Effector memory CD4-positive, alpha-beta T cell (primary cell): ENCODE measurements at places on chromosomes 3 and 15.

GRCh38 chr3:112982710-112983109 lies 7.8 kb upstream of the CD200R1 start:
- no peak overlapping the region for H3K4me3 ChIP-seq
- H3K4me1 ChIP-seq = peaks cover 18% of the 10 kb centered on the region
- no peak for DNase-seq
- no peaks in the 10 kb centered on the region for H3K36me3 ChIP-seq
- H3K27me3 ChIP-seq = no peaks in the 10 kb centered on the region

DNA sequence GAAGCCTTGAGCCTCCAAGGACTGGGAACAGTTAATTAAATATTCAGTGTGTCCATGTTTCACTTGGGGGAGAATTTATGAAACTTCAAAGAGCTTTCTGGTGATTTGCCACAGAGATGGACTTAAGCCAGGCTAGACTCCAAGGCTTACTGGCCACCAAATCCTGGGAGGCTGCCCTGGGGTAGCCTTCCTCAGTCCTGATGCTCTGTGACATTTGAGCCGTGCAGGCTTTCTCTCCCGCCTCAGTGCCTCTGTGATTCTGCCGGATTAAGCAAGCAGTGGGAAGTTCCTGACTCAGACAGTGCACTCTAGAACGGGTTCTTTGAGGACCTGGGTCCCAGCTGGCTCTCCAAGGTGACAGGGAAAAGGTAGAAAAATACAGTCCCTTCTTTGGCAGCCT lies 314.7 kb upstream of the ICE2 start:
- DNase-seq = no peak
- H3K27ac ChIP-seq = no peak overlapping the region
- H3K4me1 ChIP-seq = peaks cover 30% of the 10 kb centered on the region
- H3K27me3 ChIP-seq = no peaks in the 10 kb centered on the region

DNA sequence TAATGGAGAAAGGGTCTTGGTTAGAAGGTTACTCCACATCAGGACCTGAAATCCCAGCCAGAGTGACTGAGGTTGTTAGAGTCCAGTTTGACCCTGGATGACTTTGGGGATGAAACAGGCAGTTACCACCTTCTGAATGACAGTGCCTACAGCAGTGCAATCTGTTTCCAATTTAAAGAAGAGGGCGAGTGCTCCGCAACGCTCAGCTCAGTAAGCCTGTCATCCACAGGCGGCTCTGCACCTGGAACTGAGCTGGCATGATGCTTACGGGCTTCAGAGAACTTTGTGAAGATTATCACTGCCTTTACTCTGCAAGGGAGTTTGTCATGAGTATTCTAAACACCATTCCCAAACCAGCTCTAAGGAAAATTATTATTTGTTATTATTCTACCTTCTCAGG lies 127.7 kb upstream of the SLC24A5 start:
- no peak overlapping the region for H3K27ac ChIP-seq
- no peaks in the 10 kb centered on the region for H3K27me3 ChIP-seq
- H3K36me3 ChIP-seq = no peaks in the 10 kb centered on the region

DNA sequence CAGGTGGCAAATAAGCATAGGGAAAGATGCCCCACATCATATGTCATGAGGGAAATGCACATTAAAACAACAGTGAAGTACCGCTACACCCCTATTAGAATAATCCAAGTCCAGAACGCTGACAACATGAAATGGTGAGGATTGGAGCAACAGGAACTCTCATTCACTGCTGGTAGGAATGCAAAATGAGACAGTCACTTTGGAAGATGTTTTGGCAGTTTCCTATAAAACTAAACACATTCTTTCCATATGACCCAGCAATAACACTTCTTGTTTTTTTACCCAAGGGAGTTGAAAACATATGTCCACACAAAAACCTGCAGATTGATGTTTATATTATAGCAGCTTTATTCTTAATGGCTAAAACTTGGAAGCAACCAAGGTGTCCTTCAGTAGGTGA lies 116.4 kb upstream of the TOPAZ1 start:
- no peak for DNase-seq
- no peaks in the 10 kb centered on the region for H3K36me3 ChIP-seq
- H3K27ac ChIP-seq = no peak overlapping the region
- H3K4me1 ChIP-seq = no peaks in the 10 kb centered on the region

DNA sequence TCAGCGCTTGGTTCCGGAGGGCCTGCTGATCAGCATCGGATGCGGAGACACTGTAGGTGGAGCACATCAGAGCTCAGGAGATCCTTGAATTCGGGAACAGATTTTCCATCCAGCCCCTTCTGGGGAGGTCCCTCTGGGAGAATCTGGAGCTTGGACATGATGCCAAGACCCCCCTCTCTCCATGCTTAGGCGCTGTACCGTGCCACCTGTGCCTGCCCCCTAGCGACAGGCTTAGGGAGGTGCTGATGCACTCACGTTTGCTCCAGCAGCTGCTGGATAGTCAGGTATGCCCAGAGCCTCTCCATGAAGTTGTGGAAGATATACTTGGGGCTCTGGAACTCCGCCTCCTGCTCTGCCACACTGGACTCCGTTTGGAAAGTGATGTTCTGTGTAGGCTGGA lies 9.7 kb downstream of the ITIH4 start:
- no peaks in the 10 kb centered on the region for H3K36me3 ChIP-seq
- no peak for DNase-seq
- no peaks in the 10 kb centered on the region for H3K27me3 ChIP-seq
- no peaks in the 10 kb centered on the region for H3K4me1 ChIP-seq

DNA sequence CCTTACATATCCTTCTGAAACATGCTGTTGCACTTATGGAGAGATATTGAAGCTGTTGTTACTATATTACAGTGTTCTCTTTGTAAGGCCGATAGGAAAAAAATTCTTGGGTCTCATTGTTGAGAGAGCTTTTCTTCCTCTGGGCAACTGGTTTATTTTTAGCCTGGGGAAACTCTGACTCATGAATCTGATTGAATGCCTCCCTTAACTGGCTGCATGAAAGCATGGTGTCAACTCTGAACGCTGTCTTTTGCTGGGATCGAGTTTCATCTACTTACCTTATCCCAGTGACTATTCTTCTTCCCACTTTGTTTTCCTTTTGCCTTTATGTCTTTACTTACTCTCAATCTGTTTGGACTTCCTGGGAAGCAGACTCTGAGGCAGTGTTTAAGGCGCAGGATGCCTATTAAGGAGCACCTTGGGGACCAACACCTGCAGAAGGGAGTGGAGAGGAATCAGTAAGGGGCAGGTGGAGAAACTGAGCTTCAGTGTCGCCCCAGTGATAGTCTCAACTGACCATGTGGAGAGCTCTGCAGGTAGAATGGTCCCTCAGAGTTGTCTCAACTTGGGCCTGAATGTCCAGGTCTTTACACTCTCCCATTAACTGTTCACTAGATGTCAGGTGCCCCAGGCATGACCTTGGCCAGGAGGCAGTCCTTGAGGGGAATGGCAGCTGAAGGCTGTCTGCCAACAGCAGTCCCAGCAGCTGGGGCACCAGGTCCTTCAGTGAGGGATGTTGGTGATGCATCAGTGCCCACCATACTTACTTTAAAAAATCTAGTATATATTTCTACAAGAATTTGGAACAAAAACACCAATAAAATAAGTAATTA lies 88.9 kb upstream of the CCNL1 start:
- no peak overlapping the region for H3K27ac ChIP-seq
- H3K36me3 ChIP-seq = no peaks in the 10 kb centered on the region
- DNase-seq = no peak
- H3K4me3 ChIP-seq = no peak overlapping the region
- H3K27me3 ChIP-seq = no peaks in the 10 kb centered on the region

DNA sequence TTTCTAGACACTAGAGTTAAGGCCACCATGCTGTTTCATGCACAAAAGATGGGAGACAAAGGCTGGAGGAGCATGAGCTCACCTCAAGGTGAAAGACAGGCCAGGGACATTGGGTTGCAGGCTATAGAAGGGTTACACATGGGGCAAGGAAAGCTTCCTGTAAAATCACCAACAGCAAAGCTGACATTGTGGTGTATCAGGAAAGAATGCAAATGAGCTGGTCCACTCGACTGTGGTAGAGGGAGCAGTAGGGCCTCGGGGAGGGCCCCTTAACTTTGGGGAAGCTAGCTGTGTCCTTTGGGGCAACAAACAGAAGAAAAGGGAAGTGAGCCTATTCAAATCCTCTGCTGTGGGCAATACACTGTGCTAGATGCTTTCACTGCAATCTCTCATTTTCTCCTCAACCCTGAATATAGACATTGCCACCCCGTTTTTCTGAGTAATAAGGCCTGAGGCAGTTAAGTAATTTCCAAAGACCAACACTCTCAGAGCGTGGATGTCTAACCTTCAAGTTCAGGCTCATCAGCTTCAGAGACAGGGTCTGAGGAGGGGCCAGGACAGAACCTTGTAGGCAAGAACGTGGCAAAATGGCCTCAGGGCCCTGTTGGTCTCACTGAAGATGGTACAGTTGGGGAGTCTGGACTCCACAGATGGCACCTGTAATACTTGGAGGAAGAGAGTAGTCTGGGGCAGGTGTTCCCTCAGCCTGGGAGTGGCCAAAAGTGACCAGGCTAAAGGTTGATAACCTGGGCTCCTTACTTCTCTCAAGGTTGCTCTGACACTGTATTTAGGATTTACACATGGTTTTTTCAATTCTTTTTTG lies 24.1 kb downstream of the CX3CR1 start:
- H3K36me3 ChIP-seq = no peaks in the 10 kb centered on the region
- no peak for DNase-seq
- H3K4me1 ChIP-seq = peaks cover 2% of the 10 kb centered on the region
- no peak overlapping the region for H3K27ac ChIP-seq
- H3K27me3 ChIP-seq = no peaks in the 10 kb centered on the region

DNA sequence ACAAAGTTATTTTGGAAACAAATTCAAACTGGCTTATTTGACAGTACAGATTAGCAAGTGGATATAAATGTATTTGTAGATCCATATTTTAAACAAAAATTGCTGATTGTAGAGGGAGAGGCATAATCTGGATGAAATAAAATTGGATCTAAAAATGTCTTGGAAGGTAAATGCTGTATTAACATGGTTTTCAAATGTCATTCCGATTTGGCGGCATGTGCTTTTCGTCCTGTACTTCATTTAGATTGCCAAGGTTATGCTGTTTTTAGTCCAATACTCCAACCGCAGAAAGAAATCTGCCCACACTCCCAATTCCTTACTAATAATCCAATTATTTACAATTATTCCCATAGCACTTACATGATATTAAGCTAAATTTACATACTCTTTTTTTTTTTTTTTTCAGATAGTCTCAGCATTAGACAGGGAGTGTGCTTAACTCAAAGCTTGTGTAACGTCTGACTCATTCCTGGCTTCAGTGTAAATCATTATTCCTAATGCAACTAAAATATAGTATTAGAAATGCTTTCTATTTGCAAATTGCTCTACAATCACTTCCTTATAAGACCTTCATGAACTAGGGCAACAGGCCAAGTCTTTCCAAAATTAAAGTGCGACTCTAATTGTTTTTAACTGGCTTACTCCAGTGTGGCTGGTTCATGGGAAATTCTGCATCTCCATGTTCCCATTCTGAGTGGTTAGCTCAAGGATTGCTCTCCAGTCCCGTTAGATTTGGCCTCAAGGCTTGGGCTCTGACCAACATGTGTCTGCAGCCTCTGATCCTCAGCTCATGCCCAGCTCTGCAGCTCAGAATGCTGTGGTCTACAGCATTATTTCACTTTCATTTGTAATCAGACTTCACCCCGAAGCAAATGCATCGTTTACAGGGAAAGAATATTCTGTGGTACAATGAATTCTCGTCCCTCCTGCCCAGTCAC lies 103.9 kb downstream of the FBN1 start:
- H3K27me3 ChIP-seq = no peaks in the 10 kb centered on the region
- H3K36me3 ChIP-seq = no peaks in the 10 kb centered on the region
- no peak overlapping the region for H3K4me3 ChIP-seq
- no peak overlapping the region for H3K27ac ChIP-seq
- no peaks in the 10 kb centered on the region for H3K4me1 ChIP-seq

DNA sequence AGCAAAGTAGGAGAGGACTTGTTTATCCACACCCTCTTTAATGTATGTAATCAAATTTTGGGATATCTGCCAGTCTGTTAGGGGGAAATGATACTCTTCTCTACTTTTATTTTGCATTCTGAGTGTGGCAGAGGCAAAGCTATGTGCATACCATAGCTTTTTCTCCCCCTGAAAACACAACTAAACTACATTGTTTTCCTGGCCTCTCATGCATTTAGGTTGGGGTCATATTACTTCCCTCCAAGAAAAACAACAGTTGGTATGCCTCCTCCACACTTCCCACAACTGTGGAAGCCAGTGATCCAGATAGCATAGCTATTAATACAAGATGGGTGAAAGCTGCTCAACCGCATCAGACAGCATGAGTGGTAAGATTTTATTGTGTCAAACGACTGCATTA lies 6.9 kb downstream of the RPL15 start:
- H3K27me3 ChIP-seq = no peaks in the 10 kb centered on the region
- no peak overlapping the region for H3K4me3 ChIP-seq
- DNase-seq = no peak

- H3K4me1 ChIP-seq = no peaks in the 10 kb centered on the region
- no peak overlapping the region for H3K27ac ChIP-seq
- no peaks in the 10 kb centered on the region for H3K36me3 ChIP-seq
- no peaks in the 10 kb centered on the region for H3K27me3 ChIP-seq
- H3K4me3 ChIP-seq = no peak overlapping the region
- no peak for DNase-seq
Measured at GRCh38 chr15:38325648-38325990, 73.0 kb downstream of the SPRED1 start.

- H3K27ac ChIP-seq = no peak overlapping the region
- no peaks in the 10 kb centered on the region for H3K4me1 ChIP-seq
- H3K36me3 ChIP-seq = no peaks in the 10 kb centered on the region
- H3K27me3 ChIP-seq = no peaks in the 10 kb centered on the region
Measured at GRCh38 chr3:106242781-106243180, 374.0 kb upstream of the CBLB start.

- H3K36me3 ChIP-seq = peaks cover 44% of the 10 kb centered on the region
- no peaks in the 10 kb centered on the region for H3K27me3 ChIP-seq
- peaks cover 11% of the 10 kb centered on the region for H3K4me1 ChIP-seq
- no peak overlapping the region for H3K27ac ChIP-seq
- DNase-seq = no peak
Measured at GRCh38 chr3:30686799-30687198, 80.4 kb downstream of the TGFBR2 start.

GRCh38 chr15:89119489-89120478 lies 31.5 kb downstream of the ABHD2 start:
- H3K27ac ChIP-seq = no peak overlapping the region
- no peak overlapping the region for H3K4me3 ChIP-seq
- H3K27me3 ChIP-seq = no peaks in the 10 kb centered on the region
- H3K36me3 ChIP-seq = peaks cover 64% of the 10 kb centered on the region
- DNase-seq = no peak
- no peaks in the 10 kb centered on the region for H3K4me1 ChIP-seq

DNA sequence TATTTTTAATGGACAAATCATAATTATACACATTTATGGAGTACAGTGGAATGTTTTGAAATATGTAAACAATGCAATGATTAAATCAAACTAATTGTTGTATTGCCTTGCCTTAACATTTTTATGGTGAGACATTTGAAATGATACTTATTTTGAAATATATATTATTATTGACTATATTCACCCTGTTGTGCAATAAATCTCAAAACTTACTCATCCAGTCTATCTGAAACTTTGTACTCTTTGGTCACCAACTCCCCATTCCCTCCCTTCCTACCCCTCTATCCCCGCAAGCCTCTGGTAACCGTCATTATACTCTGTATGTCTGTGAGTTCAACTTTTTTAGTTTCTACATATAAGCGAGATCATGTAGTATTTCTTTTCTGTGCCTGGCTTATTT lies 74.7 kb upstream of the GOLGA6B start:
- no peak for DNase-seq
- no peak overlapping the region for H3K4me3 ChIP-seq
- H3K27ac ChIP-seq = no peak overlapping the region
- no peaks in the 10 kb centered on the region for H3K4me1 ChIP-seq

GRCh38 chr3:194249323-194250097 lies 101.6 kb downstream of the CPN2 start:
- H3K27ac ChIP-seq = no peak overlapping the region
- H3K4me3 ChIP-seq = no peak overlapping the region
- no peaks in the 10 kb centered on the region for H3K4me1 ChIP-seq
- H3K36me3 ChIP-seq = no peaks in the 10 kb centered on the region
- DNase-seq = no peak
- no peaks in the 10 kb centered on the region for H3K27me3 ChIP-seq
